ENCODE measurements at places on chromosomes 4 and X. TPM values are rescaled to one million over a fixed set of nuclear protein-coding genes. Genes with fewer than 3 reads are reported as not detected.

Gene IL13RA2
- total RNA-seq: 0.47 TPM

DNA sequence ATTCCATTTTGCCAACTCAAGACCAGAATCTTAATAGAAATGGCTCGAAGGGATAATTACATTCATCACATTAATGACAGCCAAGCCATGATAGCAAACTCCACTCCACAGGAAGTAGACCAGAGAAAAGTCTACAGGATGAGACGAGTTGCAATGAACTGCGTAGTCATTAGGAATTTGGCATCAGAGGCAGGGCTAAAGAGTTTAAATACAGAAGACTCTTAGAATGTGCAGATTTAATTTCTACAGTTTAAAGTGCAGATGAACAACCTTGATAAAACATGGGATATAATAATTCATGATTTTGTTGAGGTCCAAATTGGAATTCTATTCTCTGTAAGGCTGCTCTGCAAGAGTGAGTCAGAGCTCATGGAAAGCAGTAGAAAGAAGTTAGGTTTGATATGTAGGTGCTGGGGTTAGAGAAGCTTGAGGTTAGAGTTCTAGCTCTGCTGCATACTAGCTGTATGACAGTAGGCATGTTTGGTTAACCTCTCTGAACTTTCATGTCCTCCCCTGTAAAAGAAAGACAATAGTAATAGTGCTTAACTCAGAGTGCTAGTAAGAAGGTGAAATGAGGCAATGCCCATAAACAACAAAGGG lies 32.2 kb downstream of the LNX1 start:
- no peak for DNase-seq

- DNase-seq: no peak
Observed at GRCh38 chrX:79556800-79557199, 189.7 kb upstream of the ITM2A start.

GRCh38 chrX:38652934-38653442 lies 91.6 kb downstream of the TSPAN7 start:
- DNase-seq: no peak

DNA sequence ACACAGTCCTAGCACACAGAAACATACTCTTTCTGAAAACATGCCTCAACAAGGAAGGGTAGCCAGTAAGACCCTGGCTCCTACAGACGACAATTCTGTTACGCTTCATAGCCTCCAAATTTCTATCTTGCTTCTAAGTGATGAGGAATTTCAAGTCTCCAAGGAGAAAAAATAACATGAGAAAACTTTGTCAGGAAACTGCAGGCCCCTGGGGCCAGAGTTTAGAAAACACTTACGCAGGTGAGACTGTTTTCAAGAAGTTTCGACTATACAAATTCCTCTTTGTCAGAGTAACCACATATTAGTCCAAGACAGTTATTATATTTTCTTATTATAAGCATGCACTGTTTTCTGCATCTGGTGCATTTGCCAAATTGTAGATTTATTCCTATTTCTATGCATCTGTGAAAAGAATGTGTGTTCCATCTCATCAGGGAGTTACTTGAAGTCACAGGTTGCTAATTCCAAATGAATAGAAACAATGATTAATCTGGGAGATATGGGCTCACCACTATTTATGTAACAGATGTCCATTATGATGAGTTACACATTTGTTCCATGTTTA lies 30.3 kb upstream of the HCCS start:
- DNase-seq: no peak

DNA sequence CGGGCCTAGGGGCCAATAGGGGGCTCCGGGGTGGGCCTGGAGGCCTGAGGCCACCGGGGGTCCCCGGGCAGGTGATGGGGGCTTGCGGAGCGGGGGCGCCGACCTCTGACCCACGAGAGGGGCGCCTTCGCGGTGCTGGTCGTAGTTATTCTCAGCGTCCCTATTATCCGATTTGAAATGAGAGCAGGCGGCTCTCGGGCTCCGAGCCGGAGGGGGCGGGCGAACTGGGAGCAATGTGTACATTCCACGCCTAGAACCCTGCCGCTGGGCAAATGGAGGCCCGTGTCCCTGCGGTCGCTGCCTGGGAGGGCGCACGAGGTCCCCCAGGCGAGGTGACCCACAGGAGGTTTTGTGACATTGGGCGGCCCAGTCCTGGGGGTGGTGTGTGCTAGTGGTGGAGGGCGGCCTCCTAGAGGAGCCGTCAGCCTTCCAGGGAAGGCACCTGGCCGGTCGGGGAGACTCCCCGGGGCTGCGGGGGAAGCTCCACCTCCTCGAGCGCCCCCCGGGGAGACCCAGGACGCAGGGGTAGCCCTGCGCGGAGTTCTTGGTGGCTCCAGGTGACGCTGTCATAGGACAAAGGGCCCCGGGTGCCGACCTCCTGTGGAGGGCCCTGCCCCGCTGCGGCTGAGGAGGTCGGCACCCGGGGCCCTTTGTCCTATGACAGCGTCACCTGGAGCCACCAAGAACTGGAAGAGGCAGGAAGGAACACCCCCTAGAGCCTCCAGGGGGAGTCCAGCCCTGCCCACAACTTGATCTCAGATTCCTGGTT lies 102.6 kb upstream of the PRKX start:
- DNase-seq: peak; percentile 73

DNA sequence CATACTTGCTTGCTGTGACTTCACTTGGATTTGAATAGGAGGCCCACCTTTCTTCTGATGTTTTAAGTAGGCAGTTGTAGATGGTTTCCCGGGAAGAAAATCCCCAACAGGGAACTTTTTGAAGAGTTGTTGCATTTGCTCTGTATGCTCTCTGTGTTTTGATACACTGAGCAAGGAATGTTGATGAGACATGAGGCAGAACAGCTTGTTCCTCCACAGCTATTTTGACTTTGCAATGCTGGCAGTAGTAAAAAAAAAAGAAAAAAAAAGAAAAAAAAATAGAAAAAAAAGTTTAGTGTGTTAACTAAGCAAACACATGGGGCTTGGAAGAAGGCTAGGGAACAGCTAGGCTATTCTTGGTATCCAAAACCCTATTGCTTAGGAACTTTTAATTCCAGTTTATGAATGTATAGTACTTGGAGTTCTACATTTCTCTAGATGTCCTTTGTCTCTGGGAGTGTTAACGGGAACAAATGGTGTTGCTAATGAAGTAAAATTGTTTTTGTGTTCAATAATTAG lies 23.4 kb upstream of the PAQR3 start:
- DNase-seq: no peak

DNA sequence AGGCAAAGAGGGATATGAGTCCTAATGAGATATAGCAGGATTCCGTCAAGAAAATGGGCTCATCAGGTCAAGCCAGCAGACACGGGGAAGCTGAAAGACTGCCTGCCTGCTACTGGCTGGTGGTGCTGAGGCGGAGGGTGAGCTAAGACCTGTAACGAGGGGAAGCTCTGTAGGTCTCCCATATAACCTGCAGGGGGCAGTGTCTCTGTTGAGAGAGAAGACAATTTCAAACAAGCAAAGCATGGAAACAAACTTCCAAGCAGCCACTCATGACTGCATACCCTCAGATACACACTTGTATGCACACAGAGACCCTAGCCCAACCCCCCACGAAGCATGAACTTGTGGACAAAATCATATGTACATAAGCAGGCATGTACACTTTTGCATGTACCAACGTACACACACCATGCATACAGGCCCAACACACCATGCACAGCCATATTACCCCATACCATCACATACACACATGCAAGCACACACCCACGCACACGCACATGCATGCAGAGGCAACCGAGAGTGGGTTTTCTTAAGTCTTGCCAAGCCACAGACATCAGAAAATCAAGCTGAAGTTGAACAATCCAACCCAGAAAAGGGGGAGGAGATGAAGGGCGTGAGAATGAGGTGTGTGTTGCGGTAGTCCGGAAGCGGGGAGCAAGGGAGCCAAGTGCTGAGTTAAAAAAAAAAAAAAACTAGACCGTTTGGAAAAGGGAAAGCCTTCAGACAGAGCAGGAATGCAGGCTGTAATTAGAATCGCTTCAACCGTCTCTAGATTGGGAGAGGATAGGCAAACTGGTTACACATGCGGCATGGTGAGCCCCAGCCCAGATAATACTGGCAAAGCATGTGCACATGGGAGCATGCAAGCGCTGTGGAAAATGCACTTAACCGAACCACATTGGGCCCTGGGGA lies 71.0 kb downstream of the PJA1 start:
- DNase-seq: no peak

Gene RAB9A
- total RNA-seq: 25.6 TPM

All from right atrium auricular region (tissue), 2 donors.